ENCODE measurements at places on chromosomes 4 and X. TPM values are rescaled to one million over a fixed set of nuclear protein-coding genes. Genes with fewer than 3 reads are reported as not detected.

DNA sequence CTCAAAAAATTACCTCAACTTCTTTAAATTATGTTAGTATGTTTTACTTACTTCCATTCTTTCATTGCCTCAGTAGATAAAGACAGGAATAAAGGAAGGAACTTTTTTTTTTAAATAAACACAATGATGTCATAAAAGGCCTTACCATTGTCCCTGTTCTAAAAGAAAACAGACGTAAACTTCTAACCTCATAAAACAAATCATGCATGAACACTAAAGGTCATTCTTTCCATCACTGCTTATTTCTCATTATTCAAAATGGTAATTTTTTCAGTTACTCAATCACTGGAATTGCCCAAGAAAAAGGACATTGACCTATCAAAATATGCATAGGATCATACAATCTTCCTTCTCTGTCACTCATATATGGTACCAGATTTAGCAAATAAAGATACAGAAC is 32.2 kb upstream of the ARMCX2 start:
- no peak overlapping the region for H3K4me3 ChIP-seq
- no peaks in the 10 kb centered on the region for H3K36me3 ChIP-seq
- DNase-seq = no peak
- no peaks in the 10 kb centered on the region for H3K27me3 ChIP-seq
- H3K27ac ChIP-seq = no peak overlapping the region
- H3K4me1 ChIP-seq = peaks cover 18% of the 10 kb centered on the region

DNA sequence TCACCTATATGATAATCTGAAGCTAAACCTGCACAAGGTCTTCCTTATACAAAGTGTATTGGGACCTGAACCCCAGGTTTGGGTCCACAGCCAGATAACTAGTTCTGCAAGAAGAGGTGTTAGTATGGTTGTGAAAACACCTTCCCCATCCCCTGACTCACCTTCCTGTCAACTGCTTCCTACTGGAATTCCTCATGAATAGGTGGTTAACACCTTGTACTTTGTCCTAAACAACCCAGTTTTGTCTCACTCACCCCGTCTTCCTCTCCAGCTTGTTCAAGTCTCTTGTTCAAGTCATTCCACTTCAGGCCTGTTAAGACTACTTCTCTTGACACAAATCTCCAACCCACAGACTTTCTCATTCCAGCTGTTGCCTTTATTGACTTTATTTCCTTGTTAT is 45.5 kb downstream of the CCNG2 start:
- H3K36me3 ChIP-seq = no peaks in the 10 kb centered on the region
- no peak for DNase-seq
- no peaks in the 10 kb centered on the region for H3K4me1 ChIP-seq
- H3K27ac ChIP-seq = no peak overlapping the region
- no peak overlapping the region for H3K4me3 ChIP-seq

DNA sequence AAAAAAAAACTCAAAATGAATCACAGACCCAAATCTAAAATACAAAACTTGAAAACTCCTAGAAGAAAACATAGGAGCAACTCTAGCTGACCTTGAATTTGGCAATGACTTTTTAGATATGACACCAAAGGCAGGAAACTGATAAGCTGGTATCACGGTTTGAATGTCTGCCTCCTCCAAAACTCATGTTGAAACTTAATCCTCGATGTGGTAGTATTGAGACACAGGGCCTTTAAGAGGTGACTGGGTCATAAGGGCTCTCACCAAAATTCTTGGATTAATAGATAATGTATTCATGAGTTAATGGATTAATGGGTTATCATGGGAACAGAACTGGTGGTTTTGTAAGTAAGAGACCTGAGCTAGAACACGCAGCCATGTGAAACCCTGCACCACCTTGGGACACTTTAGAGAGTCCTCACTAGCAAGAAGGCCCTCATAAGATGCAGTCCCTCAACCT is 40.5 kb downstream of the FRYL start:
- H3K36me3 ChIP-seq = no peaks in the 10 kb centered on the region
- H3K27me3 ChIP-seq = no peaks in the 10 kb centered on the region
- no peak for DNase-seq
- H3K27ac ChIP-seq = no peak overlapping the region
- no peak overlapping the region for H3K4me3 ChIP-seq
- H3K4me1 ChIP-seq = peaks cover 6% of the 10 kb centered on the region

GRCh38 chrX:72114306-72114705 is 17.4 kb downstream of the RTL5 start:
- no peak overlapping the region for H3K4me3 ChIP-seq
- DNase-seq = no peak
- H3K27me3 ChIP-seq = no peaks in the 10 kb centered on the region
- peaks cover 4% of the 10 kb centered on the region for H3K4me1 ChIP-seq
- H3K36me3 ChIP-seq = no peaks in the 10 kb centered on the region

DNA sequence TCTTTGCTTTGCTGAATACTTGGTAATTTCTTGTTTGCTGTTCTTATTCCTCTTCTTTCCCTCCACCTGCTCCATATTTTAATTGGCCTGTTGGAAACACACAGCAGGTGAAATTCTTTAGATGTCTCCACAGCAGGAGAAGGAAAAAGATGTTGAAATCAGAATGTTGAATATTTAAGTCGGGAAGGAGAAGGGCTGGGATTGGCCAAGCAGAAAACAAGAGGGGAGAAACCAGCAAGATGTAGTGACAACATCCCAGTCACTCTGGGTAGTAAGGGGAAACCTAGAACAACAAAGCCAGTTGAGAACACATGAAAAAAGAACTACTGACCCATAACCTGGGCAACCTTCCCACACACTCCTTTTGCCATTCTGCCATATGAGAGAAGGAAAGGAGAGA is 37.3 kb upstream of the STAG2 start:
- no peak for DNase-seq
- no peak overlapping the region for H3K4me3 ChIP-seq
- no peaks in the 10 kb centered on the region for H3K36me3 ChIP-seq
- no peaks in the 10 kb centered on the region for H3K27me3 ChIP-seq
- no peak overlapping the region for H3K27ac ChIP-seq

GRCh38 chr4:171648926-171649325 is 164.3 kb upstream of the GALNTL6 start:
- no peaks in the 10 kb centered on the region for H3K36me3 ChIP-seq
- H3K27me3 ChIP-seq = no peaks in the 10 kb centered on the region
- H3K4me1 ChIP-seq = peaks cover 3% of the 10 kb centered on the region
- peak overlapping the region; percentile 36 for H3K27ac ChIP-seq
- no peak overlapping the region for H3K4me3 ChIP-seq
- DNase-seq = no peak

SPATA18 gene
- total RNA-seq = 18.6 TPM

NBDY gene
- 49.9 TPM for total RNA-seq

OTC gene
- not detected for total RNA-seq
